NCI-H774 (cell line): ENCODE measurements at places on chromosomes 12 and 14.

DNA sequence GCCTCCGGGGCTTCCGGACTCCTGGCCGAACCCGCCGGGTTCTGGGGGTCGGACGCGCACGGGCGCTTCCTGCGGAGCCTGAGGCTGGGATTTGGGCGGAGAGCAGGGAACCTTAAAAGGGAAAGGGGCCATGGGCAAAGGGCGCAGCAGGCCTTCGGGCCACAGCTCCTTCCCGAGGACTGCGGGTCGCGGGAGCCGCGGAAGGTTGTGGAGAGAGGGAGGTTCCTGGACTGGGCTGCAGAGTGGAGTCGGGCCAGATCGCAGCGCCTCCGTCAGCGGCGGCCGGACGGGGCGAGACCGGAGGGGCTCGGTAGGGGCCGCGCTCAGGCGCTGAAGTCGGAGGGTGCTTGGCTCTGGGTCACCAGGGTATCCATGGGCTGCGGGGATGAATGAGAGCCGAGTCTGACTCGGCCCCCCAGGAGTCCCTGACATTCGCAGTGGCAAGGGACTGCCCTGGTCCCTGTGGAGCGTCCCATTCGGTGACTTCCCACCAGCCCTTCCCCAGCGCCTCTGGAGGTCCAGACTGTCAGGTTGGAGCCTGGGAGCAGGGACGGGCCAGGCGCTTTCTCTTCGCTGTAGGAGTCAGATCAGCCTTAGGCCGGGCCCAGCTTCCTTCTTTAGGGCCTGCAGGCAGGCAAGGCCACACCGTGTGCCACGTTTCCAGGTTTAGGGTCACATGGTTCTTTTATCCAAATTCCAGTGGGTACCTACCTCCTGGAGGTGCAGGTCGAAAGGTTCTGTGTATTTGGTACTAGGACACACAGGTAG lies 938 bp upstream of the SLC25A29 start:
- DNase-seq: no peak

DNA sequence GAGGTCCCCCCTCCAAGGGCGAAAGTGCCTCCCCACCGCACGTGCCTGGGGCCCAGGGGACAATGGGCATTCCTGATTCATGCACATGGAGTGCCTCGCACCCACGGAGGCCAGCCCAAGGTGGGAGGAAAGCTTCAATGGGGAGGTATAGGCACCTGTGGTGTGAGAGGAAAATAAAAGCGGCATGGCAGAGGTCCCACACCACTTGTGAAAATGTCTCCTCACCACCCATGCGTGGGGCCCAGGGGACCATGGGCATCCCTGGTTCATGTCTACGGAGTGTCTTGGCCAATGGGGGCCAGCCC lies 384.7 kb downstream of the ALG10 start:
- DNase-seq: no peak

GRCh38 chr12:5537771-5538170 lies 105.9 kb downstream of the NTF3 start:
- DNase-seq: no peak

DNA sequence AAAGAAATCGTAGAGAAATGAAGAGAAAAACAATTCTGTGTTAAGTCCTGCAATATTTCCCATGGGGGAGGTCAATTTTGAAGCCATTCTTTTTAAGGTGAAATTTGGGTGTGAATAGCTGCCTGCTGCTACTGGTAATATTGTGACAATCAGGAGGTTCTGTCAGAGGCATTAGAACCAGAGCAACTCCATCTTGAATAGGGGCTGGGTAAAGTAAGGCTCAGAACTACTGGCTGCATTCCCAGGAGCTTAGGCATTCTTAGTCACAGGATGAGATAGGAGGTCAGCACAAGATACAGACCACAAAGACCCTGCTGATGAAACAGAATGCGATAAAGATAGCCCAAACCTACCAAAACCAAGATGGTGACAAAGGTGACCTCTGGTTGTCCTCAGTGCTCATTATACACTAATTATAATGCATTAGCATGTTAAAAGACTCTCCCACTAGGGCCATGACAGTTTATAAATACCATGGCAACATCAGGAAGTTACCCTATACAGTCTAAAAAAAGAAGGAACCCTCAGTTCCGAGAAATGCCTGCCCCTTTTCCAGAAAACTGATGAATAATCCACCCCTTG lies 24.8 kb upstream of the MTHFD1 start:
- DNase-seq: no peak

DNA sequence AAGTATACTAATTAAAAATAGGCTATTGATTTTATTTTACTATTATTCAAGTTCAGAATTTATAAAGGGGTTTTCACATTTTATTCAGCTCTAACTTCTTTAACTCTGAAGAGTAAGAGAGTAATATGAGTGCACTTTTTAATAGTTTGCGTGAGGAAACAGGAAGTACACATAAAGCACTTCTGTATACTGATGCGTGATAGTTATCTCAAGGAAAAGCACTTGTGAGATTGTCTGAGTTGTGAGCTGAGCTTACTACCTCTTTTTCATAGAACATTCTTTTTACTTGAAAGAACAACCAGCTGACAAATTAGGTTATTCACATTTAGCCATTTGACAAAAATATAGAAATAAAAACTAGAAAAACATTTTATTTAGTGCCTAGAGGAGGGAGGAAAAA lies 1.9 kb downstream of the RAD51AP1 start:
- no peak for DNase-seq

- no peak for DNase-seq
Measured at GRCh38 chr12:39230086-39230485, 212.8 kb downstream of the KIF21A start.

GRCh38 chr12:106418970-106419369 lies 61.4 kb downstream of the POLR3B start:
- DNase-seq: no peak
